ENCODE measurements at places on chromosomes 6 and 20. TPM values are rescaled to one million over a fixed set of nuclear protein-coding genes. Genes with fewer than 3 reads are reported as not detected.

C20orf141 gene
- total RNA-seq, result not detected

APOM gene
- total RNA-seq, result 3.8 TPM

FAM162B gene
- total RNA-seq, result 2.5 TPM

ZKSCAN4 gene
- 8.1 TPM for total RNA-seq

UBE3D gene
- total RNA-seq, result 10.3 TPM

RAET1G gene
- not detected for total RNA-seq

C2 gene
- 1.2 TPM for total RNA-seq

Measured in neural crest cell (in vitro differentiated cells).